Thoracic aorta (tissue), 2 donors: ENCODE measurements at places on chromosomes 4 and X.

DNA sequence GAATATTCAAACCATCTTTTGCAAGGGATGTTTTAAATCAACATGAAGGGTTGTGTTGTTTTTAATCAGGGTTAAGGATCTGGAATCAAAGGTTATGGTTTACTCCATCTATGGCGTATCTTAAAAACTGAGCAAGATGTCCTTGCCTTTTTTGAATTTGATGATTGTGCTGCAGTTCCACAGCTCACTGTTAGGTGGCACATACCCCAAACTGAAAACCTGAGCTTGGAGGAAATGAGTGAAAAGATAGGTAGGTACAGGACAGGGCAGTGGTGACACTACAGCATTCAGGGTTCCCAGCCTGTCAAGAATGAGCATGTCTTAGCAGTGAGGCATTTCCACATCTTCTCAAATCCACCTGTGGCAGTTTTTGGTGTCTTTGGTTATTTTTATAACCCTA is 13.1 kb upstream of the EOLA1 start:
- DNase-seq: no peak

DNA sequence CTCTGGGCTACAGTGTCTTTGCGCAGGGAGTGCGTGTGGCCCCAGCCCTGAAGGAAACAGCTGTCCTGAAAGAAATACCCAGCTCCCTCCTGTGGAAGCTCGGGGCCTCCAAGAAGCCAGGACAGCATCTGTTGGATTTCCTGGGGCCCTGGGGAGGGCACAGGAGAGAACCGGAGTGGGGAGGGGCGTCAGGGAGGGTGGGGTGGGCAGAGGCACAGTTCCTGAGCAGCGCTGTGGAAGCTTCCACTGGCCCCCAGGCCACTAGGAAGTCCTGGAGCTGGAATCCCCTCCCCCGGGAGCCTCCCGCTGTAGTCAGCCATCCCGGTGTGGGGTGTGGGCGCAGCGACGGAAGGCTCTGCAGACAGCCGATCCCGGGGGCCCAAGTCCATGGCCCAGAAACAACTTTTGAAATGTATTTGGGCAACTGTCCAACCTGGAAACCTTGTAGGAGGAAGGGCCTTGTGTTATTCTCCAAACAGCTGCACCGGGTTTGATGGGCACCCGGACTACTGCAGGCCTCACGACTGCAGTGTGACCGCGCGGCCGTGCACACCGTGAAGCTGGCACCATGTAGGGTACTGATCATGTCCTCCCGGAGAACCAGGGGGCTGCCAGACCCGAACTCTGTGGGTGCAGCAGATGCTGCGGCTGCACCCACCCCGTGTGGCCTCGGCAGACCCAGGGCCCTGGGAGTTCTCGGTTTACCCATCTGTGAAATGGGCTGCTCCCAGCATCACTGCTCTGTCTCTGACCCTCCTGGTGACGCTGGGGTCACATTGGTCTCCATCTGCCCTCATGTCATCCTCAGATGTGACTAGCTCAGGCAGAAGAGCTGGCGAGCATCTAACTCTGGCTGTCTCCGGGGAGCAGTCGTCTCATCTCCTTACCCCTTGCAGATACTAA is 68.5 kb upstream of the HMX1 start:
- no peak for DNase-seq

GRCh38 chr4:100681289-100681688 is 163.5 kb upstream of the EMCN start:
- no peak for DNase-seq

GRCh38 chrX:100289066-100289558 is 121.0 kb downstream of the PCDH19 start:
- DNase-seq: no peak

DNA sequence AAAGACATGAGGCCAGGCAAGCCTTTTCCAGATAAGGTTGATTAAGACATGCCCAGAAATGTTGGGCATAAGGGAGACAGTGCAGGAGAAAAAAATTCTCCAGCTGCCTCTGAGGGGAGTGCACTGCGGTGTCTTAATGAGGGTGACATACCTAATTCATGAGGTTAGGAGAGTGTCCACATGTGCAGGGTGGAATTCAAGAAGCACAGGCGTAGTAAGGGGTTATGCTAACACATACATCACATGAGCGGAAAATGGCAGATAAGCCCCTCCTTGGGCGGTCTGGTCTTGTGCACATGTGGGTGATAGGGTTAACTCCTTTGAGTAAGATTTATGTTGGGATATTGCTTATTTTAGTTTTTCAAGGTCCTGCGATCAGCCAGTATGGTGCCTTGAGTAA is 122.4 kb downstream of the PHKA2 start:
- DNase-seq: no peak

DNA sequence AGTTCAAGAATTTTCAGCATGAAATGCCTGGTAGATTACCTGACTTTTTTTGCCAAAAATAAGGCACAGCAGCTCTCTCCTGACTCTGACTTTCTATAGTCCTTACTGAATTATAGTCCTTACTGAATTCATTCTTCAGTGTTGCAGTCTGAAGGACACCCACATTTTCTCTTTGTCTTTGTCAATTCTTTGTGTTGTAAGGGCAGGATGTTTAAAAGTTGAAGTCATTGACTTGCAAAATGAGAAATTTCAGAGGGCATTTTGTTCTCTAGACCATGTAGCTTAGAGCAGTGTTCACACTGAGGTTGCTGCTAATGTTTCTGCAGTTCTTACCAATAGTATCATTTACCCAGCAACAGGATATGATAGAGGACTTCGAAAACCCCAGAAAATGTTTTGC is 168.0 kb downstream of the SOWAHB start:
- no peak for DNase-seq
